ENCODE measurements at places on chromosomes 7 and 10. TPM values are rescaled to one million over a fixed set of nuclear protein-coding genes. Genes with fewer than 3 reads are reported as not detected.

The HOXA4 gene
- 0.51 TPM for total RNA-seq

The CALN1 gene
- total RNA-seq, result 0.89 TPM

The ANXA8 gene
- not detected for total RNA-seq

The ELN gene
- 6.2 TPM for total RNA-seq

The ITPRID1 gene
- not detected for total RNA-seq

The ZNF804B gene
- total RNA-seq, result not detected

The C1QL3 gene
- 0.76 TPM for total RNA-seq

The LMOD2 gene
- total RNA-seq, result not detected

The CDNF gene
- 0.38 TPM for total RNA-seq

The BMPER gene
- total RNA-seq, result 4.9 TPM
